Activated CD8-positive, alpha-beta memory T cell treated with anti-CD3 and anti-CD28 coated beads, Interleukin-2, amount 50 U/mL, for 4 hours (primary cell): ENCODE measurements at places on chromosomes 16 and 17.

DNA sequence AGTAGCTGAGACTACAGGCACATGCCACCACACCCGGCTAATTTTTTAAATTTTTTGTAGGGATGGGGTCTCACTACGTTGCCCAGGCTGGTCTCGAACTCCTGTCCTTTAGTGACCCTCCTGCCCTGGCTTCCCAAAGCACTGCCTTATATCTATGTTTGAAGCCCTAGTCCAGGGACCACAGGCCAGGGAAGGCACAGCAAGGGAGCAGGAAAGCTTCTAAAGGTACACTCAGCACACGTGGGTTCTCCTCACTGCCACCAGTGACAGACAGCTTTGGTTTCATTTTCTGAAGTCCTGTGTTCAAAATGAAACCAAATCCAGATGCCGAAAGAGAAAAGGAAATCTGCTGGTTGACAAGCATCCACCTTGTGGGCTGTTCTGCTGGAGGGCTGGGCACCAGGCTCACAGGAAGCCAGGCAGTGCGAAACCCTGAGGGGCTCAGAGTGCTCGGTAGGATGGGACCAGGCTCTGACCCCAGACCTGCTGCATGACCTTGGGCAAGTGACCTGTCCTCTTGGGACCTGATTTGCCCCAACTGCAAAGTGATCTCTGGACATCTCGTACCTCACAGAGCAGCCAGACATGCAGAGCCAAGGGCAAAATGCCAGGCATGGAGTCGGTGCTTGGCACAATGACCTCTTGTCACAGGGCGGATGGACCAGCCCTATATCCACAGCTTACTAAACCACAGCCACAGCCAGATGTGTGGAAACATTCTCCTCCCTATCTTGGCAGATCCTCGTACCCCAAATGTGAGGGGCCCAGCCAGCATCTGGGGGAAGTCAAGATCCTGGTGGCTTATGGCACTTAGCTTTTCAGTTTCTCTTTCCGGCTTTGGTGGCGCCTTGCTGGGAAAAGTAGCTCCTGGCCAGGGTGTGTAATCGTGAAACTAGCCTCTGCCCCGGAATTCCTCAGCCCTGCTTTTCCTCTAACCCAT lies 2.8 kb upstream of the SOCS1 start:
- no peak for DNase-seq

- no peak for DNase-seq
These were observed 1.8 kb upstream of the LITAF start for GRCh38 chr16:11588321-11589197.

- DNase-seq: no peak
These were observed 5.7 kb downstream of the MGAT5B start for GRCh38 chr17:76873856-76874255.

- no peak for DNase-seq
These were observed 66.9 kb downstream of the MYO18A start for GRCh38 chr17:29113334-29113733.

DNA sequence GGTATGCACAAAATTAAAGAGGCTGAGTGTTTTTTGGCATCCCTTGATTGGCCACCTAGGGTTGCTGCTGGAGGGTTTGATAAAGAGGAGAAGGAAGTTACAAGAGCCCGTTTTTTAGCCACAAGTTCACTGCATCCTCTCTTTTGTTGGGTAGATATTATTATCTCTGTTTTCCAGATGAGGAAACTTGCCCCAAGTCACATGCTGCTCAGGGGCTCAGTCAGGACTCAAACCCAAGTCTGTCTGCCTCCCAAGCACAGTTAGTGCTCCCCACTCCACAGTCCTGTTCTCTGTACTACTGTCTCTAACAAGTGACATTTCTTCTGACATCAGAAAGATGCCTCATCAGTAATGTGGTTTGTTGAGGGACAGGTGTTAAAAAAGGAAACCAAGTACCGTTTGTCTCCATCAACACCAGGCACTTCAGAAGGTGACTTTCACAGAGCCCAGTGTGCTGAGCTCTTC lies 1.4 kb downstream of the NT5M start:
- no peak for DNase-seq

DNA sequence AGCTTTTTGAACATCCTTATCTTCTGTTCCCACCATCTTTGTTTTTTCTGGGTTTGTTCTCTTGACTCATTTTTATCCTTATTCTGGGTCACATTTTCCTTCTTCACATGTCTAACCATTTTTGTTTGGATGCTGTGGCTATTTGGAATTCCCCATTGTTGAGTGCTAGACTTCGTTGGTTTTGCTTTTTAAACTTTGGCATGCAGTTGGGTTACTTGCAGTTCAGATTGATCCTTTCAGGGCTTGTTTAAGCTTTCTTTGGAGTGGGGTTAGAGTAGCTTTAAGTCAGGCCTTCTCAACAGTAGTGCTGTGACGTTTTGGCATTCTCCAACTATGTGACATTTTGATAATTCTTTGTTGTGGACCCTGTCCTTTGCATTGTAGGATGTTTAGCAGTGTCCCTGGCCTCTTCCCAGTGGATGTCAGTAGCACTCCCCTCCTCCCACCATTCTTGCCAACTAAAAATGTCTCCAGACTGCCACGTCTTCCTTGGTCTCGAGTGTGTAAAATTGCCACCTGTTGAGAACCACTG lies 21.1 kb downstream of the PRMT7 start:
- no peak for DNase-seq

- DNase-seq: no peak
These were observed 79.5 kb downstream of the SLC6A2 start for GRCh38 chr16:55735120-55735781.

- DNase-seq: no peak
These were observed 62.2 kb downstream of the MPRIP start for GRCh38 chr17:17104494-17104893.

- no peak for DNase-seq
These were observed 205.5 kb upstream of the MON1B start for GRCh38 chr16:76985392-76986045.

- DNase-seq: no peak
These were observed 189.1 kb downstream of the CEP112 start for GRCh38 chr17:66002812-66003211.

DNA sequence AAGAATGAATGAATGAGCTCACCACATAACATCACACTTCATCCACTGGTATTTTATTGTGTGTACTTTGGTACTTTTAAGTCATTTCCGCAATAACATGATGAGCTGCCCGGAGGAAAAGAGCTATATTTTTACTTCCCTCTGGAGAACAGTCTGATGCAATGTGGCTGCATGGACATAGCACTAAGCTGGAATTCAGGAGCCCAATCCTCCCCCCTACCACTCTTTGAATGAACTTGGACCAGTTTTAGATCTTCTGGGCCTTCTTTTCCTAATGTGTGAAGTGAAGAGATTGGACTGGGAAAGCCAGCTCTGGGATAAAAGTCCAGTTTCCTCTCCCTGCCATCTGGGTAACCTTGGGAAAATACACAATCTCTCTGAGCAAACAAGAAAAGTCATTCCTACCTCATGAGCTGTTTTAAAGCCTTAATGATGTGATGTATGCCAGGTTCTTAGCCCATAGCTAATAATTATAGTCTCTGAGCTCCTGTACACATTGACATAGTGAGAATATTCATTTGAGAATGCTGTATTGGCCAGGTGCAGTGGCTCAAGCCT lies 79.3 kb downstream of the ABCC12 start:
- no peak for DNase-seq

DNA sequence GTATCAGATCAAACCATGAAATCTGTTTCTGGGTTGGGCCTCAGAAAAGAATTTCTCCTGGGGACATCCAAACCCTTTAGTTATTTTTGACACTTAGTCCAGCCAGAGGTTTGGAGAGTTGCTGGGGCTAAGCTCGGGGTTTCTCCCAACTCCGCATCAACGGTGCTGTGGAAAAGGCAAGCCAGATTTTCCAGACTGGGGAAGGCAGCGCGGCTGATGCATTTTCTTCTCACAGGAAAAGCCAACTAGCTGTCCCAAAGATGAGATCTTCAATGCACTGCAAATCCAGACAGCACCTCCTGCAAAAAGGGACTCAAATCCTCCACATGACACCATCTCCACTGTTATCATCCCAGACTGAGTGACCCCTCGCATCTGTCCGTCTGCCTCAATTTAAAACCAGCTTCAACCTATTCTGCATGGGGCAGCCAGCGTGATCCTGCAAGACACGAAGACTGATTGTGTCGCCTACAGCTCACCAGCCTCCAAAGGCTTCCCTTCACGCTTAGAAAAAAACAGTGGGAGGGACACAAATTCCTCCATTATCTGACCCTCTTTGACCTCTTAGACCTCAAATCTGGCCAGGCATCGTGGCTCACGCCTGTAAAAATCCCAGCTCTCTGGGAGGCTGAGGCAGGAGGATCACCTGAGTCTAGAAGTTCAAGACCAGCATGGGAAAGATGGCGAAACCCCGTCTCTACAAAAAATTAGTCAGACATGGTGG lies 62.0 kb downstream of the GAS7 start:
- DNase-seq: no peak

DNA sequence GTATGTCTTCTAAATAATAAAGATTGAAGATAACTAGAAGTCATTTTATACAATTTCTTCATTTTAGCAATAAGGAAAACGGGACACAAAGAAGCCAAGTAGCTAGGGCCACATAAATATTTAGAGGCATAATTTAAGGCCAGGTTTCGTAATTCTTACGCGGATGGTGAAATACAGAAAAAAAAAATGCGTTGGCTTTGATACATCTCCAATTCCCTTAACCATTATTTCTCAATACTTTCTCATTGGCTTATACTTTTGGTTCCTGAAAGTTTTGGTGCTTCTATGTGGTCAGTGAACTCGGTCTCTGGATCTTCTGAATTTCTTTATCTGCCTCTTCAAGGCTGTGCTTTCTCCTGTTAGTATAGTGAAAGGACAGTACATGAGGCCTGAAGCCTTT lies 888.1 kb downstream of the KCNJ2 start:
- DNase-seq: no peak

GRCh38 chr17:13395862-13396261 lies 205.9 kb downstream of the HS3ST3A1 start:
- no peak for DNase-seq

GRCh38 chr17:9434642-9435057 lies 141.0 kb downstream of the STX8 start:
- DNase-seq: no peak

GRCh38 chr16:80084614-80085013 lies 456.2 kb upstream of the DYNLRB2 start:
- no peak for DNase-seq

- no peak for DNase-seq
These were observed 197.9 kb downstream of the ZFHX3 start for GRCh38 chr16:72850021-72850420.

DNA sequence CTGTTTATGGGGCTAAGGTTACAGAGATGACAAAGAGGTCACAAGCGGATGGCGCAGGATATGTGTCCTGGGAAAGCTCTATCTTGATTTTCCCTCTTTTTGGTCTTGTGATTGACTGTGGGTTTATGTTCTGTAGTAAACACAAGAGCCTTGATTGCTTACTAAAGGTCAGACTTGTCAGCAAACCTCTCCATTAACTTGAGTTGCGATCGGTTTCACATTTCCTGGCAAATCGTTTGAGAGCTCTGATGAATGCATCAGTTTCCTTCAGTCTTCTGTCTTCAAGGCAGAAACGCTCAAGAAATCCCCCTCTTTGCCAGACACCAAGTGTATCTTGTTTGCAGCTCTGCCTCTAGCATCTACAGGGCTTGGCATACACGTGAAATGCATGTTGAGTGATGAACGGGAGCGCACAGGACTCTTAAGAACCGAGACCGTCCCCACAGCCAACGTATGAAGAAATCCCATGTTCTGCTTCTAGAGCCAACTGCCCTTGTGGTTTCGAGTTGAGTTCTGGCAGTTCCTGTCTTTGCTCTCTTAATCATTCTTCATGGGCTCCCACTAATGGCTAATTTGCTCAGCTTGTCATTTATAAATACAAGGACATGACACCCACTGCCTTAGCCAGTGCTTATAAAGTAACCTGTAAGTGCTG lies 143.3 kb downstream of the PITPNC1 start:
- DNase-seq: no peak

- no peak for DNase-seq
These were observed 360.3 kb upstream of the KIF2B start for GRCh38 chr17:53462393-53462811.

GRCh38 chr16:29011112-29011511 lies 26.3 kb downstream of the LAT start:
- no peak for DNase-seq

GRCh38 chr16:55991843-55992242 lies 116.7 kb upstream of the CES5A start:
- no peak for DNase-seq

GRCh38 chr17:3035968-3036280 lies 27.5 kb downstream of the OR1D5 start:
- no peak for DNase-seq

GRCh38 chr16:58589326-58589905 lies 40.2 kb downstream of the CNOT1 start:
- DNase-seq: no peak

- DNase-seq: no peak
These were observed 4.8 kb downstream of the ABCA10 start for GRCh38 chr17:69223809-69224208.

DNA sequence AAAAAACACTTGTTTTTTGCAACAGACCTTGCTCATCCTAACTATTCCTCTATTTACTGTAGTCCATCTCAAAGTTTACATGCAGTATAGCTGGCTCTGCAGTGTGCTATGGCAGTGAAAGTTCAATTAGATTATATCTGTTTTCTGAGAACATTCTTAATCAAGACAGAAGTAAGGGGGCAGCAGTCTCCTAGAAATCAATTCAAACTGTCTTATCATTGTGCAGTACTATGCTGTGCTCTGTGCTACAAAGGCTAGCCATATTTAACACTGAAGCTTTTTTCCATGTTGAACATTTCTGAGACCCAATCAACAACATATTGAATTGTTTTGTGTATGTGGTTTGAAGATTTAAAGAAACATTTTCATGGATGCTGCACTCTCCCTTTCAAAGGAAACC lies 11.4 kb downstream of the NETO2 start:
- no peak for DNase-seq

- DNase-seq: no peak
These were observed 4.0 kb downstream of the CBFA2T3 start for GRCh38 chr16:88973007-88973410.

DNA sequence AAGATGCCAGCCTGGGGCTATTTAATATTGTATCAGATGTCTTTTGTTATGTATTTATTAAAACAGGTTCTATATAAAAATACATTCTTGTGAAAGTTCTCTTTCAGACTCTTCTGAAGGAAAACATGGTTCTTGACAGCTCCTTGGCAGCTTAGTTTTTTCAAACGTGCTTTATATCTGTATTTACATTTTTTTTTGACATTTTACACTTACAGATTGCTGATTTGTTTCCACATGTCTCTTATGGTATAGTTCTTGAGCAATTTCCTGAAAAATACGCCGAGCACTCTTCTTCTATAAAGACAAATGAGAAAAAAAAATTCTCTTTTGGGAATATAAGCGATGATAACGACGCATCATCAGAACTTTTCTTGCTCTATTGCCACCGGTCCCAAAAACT lies 9.5 kb downstream of the IGSF6 start:
- no peak for DNase-seq

GRCh38 chr16:78494674-78495073 lies 395.2 kb downstream of the WWOX start:
- no peak for DNase-seq

GRCh38 chr16:68399456-68399855 lies 48.9 kb downstream of the SMPD3 start:
- DNase-seq: no peak
